ENCODE measurements at places on chromosomes 2 and 18.
A peak's percentile ranks its signal among the peaks of the same experiment; 100 is the strongest.

DNA sequence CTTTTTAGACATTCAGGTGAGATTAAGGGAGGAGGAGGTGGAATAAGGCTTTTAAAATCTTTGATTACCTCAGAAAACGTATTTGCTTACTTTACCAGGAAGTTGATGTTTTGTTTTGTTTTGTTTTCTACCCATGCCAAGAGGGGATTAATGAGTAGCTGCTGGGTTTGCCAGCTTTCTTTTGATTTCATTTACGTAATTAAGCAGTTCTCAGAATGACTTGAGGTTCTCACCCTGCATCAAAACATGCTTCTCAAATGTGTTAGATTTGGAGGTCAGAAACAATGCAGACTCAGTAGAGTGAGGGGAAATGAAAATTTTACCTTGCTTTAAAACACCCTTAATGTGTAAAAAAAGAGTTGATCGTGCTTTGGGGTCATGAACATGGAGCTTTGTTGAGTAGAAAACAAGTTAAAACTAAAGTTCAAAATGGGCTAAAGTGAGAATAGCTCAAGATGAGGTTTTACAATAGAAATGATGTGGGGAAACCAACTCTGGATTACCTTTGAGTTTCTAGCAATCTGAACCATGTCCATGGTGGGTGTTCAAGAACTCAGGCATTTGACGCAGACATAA is 217.1 kb upstream of the EPAS1 start:
- DNase-seq = peak; percentile 25

DNA sequence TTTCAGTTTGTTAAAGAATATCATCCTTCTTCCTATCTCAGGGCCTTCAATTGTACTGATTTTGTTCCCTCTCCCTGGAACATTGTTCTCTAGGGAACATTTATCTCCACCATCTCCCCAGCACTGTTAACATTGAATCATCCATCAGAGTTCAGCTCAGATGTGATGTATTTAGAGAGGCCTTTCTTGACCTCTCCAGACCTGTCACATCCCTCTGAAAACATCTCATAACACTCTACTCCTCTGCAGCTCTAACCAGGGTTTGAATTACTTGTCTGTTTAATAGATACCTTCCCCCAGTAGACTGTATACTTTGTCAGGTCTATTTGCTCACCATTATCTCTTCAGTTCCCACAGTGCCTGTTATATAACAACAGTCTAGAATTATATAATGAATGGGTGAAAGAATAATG is 98.6 kb downstream of the GALNT1 start:
- no peak for DNase-seq

DNA sequence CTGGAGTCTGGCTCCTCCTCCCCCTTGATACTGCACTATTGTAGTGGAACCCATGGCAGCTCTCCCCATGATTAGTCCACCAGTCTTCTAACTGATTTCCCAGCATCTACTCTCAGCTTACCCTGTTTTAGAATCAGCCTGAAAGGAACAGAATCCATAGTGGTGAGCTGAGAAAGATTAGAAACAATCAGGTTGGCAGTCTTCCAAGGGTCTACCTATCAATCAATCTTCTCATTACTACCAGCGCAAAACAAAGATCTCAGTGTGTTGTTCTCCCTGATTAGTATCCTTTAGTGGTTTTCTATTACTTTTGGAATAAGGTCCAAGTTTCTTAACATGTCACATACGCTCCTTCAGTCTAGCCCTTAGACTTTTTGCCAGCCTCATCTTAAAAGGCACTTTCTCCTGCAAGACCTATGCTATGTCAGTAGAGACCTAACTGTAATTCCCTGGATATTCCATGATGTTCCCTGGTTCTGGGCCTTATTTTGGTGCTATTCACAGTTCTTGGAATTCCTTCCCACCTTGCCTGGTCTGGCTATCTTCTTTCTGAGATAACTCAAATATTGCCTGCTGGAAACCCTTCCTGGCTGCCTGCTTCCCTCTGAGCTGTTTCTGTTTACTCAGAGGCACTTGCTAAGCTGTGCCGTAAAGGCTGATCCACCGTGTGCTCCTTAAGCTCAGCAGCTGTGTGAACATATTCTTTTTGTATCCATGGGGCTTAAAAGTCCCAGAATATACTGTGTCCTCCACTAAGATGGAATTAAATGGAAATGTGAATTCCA is 32.6 kb downstream of the LAMA3 start:
- DNase-seq = no peak

GRCh38 chr18:34548973-34549294 is 161.2 kb upstream of the DTNA start:
- no peak for DNase-seq

DNA sequence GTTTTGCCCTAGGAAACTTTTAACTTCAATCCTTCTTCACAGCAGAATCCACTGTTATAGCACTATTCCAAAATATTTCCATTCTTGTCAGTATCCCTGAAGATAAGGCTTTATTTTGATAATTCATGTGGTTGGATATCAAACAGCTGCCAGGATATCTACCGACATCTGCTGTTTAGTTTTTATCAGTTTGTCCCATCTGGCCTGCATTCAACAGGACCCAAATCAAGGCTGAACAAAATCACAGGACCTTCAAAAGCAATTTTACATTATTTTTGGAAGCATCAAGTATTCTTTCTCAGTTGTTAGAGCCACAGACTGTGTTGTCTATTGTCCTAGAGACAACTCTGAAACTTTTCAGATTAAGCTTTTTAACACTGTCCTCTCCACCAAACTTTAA is 429.0 kb upstream of the PIK3C3 start:
- no peak for DNase-seq

DNA sequence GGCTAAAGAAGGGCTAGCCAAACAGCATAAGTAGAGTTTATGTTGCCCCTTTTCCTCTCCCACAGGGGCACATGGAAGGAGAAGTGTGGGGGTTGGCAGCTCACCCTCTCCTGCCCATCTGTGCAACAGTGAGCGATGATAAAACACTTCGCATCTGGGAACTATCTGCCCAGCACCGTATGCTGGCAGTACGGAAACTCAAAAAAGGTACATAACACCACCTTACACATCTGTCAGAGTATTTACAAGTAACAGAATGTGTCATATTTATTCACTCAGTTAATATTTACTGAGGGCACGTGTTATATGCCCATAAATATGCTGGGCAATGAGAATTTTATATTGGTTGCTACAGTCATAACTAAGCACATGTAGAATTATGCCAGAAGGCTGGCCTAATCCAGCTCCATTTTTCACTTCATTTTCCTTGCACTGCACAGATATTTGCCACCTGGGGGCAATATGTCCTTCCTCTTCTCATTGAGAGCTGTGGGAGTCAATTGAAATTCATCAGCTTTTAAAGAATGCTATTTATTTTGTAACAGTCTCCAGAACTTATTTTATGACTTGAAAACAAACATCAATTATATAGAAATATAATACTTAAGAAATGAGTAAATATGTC is 150.6 kb downstream of the RTN4 start:
- peak; percentile 23 for DNase-seq

DNA sequence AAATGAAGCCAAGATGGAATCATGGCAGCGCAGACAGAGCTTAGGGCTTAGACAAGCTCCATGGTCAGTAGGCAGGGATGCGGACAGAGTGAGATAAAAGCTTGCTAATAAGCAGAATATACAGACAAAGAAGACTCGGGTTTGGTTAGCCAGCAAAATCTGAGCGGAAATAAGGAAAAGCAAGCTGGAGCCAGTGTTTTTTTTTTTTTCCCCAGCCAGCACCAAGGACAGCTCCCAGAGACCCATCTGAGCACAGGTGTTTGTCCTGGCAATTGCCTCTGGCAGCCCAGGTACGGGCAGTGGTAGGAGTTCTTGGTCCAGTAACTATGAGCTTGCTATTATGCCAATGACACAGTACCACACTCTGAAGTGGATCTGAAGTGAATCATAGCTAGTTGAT is 187.6 kb downstream of the ADCYAP1 start:
- DNase-seq = no peak

DNA sequence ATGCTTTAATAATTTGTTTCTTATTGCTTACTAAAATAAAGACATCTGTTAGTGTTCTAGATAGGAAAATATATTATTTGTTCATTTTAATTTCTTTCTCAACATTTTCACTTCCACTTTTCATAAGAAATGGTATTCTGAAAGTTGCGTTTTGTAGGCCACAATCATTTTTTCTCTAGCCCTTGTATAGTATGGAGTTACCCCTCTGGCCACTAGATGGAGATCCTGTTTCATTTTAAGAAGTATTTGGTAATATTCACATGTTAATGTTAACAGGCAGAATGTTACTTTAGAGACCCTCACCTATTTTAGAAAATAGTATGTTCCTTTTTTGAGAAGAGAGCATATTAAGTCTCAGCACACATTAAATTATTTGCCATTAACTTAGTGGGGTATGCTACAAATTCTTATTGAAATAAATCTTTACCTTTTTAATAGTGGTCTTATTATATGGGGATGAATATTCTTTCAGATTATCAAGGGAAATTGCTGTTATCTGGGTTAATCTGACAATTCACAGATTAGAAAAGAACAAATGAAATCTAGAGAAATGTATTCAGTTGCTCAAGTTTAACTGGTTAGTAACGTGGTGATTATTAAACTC is 73.9 kb upstream of the TTC27 start:
- peak; percentile 66 for DNase-seq
